ENCODE measurements at places on chromosomes 1 and 21.

DNA sequence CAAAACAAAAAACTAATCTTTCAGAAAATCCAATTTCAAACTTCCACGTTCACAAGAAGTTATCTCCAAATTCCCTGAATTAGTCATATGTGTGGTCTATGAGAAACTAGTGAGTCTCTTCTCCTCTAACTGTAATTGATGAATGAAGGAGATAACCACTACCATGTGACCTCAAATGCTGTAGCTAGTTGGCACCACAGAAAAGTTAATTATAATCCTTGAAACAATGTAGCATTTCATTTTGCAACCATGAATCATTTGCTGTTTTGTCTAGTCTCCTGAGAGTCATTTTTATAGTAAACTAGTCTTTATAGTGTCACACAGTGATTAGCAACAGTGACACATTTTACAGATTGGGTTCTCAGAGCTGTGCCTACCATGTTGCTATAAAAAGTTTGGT, 287.5 kb downstream of the LRRIQ3 start:
- no peak for DNase-seq

DNA sequence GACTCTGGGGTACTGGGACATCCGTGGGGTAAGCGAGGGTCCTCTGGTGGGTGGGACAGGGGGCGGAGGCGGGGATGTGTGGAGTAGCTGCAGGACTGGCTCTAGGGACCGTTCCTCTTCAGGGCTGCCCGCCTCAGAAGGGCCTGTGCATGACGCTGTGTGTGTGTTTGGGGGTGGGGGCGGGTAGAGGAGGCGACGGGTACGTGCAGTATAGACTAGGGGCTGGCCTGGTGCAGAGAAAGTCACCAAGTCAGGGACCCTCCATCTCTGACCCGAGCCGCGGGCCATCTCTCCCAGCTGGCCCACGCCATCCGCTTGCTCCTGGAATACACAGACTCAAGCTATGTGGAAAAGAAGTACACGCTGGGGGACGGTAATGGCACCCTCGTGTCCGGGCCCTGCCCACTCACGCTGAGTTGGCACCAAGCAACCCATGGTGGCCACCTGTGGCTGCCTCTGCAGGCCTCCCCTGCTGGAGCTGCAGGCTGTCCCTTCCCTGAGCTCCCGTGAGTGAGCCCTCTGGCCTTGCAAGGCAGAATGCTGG, 342 bp downstream of the GSTM5 start:
- DNase-seq, result no peak

- DNase-seq, result no peak
Measured at GRCh38 chr1:4561205-4561604, 93.2 kb upstream of the AJAP1 start.

- DNase-seq, result no peak
Measured at GRCh38 chr1:164518692-164519332, 40.2 kb upstream of the PBX1 start.

- peak; percentile 94 for DNase-seq
Measured at GRCh38 chr1:165697881-165698760, at the start of gene ALDH9A1. TSS of gene ALDH9A1 (minus strand) at chr1:165698562. CDS start at chr1:165698558, 4 bp downstream.

GRCh38 chr1:22612671-22613571, 23.5 kb upstream of the C1QA start:
- no peak for DNase-seq

- peak; percentile 34 for DNase-seq
Measured at GRCh38 chr1:43238085-43238484, 31.7 kb upstream of the TMEM125 start.

All from activated CD4-positive, alpha-beta T cell treated with anti-CD3 and anti-CD28 coated beads, Interleukin-10, Interleukin-2, amounts not matched to agents 100 ng/mL and 50 ng/mL, durations not matched to agents 16 hours and 8 hours (primary cell).